ENCODE measurements at places on chromosomes 1 and 21. TPM values are rescaled to one million over a fixed set of nuclear protein-coding genes. Genes with fewer than 3 reads are reported as not detected.
A peak's percentile ranks its signal among the peaks of the same experiment; 100 is the strongest.

NHLH1 gene
- not detected for total RNA-seq

TEKT2 gene
- total RNA-seq: not detected

NUP210L gene
- total RNA-seq: not detected

AIM2 gene
- not detected for total RNA-seq

PROK1 gene
- total RNA-seq: not detected

ANKRD34A gene
- not detected for total RNA-seq

GLMP gene
- 79.0 TPM for total RNA-seq

DNA sequence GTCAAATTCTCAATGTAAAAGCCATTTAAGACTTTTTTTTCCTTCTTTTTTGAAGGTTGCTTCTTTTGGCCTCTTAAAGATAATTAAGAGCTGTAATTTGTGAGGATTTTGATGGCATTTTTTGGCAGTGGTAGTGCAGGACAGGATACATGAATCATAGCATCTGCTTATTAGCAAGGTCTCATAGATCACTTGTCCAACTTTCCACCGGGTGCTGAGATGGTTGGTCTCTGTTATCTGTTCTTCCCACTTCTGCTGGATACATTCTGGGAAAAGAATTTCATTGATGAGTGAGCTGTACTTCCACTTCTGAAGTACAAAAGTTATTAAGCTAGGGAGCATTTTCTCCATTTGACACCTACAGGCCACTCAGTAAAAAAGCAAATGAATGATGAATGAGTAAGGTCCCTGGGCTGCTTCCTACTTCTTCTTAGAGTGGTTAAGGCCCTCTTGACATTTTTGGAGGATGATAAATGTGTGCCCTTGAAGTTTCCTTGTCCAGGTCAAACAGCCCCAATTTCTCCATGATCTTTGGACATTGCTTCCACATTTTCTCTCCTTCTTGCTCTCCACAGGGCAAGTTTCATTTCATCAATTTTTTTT, 100.6 kb downstream of the ROR1 start:
- DNase-seq: no peak

DNA sequence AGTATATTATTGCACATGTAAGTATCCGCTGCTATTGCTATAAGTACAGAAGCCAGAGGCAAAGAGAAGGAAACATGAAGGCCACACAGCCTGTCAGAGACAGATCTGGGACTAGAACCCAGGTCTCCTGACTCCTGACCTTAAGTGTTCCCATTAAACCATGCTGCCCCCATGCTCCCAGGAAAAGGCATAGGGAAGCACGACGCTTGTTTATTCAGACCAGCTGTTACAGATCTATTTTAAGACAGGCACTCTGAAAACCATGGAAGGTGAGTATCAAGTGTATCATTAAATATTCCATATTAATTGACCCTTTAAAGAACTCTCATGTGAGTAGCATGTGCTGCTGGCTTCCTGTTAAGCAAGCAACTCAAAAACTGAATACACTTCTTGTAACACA, 11.4 kb downstream of the VAV3 start:
- no peak for DNase-seq

DNA sequence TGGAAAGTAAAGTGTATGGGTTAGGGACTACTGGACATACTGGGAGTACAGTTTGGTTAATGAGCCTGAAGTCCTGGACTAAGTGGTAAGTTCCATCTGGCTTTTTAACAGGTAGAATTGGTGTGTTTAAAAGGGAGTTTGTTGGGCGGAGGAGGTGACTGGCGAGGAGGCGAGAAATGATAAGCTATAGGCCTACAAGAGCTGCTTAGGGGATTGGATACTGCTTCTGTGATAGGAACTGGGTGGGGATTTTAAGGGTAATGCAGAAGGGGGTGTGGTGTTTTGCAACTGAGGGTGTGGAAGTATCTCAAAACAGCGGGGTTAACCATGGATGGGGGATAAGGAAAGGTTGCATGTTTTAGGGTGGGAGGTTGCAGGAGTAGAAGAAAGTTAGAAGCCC, 3.5 kb downstream of the ERVH48-1 start:
- no peak for DNase-seq

DNA sequence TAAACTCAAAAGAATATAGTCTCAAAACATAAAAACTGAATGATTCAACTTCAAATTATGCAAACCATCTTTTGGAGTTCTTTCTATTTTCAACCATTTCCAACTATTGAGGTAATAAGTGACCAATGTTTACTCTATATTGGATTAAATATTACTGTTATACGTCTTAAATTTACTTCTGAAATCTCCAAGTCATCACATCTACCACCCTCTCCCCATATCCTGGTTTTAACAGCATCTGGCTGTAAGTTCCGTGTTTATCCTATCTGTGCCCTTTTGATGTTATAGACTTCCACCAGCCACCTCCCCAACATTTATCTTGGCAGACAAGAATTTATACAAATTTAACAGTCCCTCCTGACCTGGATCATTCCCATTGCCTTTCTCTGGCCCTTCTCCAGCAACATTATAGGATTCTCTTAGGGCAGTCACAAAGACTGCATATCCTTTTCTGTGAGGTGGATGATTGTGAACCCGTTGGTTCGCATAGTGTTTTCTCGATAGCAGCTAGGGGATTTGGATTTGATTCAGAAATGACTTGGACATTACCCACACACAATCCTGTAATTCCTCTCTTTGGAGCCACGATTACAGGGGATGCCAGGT, 313.4 kb upstream of the FMN2 start:
- DNase-seq: no peak

GRCh38 chr1:119379117-119379516, 10.5 kb downstream of the HAO2 start:
- DNase-seq: no peak

DNA sequence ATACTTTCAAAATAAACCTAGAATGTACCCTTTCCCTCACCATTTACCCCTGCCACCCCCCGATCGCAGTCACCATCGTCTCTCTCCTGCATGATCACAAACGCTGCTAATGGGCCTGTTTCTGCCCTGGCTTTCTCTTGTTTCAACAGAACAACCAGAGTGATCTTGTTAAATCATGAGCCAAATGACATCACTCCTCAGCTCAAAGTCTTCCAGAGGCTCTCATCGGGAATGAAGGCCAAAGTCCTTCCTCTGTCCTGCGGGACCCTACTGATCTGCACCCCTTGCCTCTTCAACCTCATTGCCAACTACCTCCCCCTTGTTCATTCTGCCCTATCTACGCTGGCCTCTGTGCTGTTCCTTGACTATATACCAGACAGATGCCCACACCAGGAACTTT, 39.4 kb upstream of the PTGFRN start:
- no peak for DNase-seq

DNA sequence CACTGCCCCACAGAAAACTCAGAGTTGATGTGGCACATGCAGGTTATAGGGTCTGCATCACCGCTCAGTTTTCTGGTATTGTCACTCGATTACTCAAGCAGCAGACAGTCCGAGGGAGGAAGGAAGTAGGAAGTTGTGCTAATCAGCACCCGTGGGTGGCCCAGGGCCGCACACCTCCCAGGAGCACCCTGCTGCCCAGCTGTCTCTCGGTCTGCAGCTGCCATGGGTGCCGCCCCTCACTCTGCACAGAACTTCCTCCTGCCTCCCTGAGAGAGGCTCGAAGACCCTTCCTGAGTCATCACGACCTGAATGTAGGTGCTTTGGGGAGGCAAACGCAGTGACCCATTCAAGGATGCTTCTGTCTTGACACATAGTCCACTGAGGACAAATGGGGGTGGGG, 4.2 kb upstream of the TFF3 start:
- DNase-seq: no peak

- peak; percentile 59 for DNase-seq
These were observed 18.4 kb upstream of the RPL11 start for GRCh38 chr1:23673086-23673813.

- DNase-seq: no peak
These were observed 7.8 kb downstream of the TNFRSF18 start for GRCh38 chr1:1198423-1199140.

GRCh38 chr1:94793296-94793656, 26.9 kb upstream of the SLC44A3 start:
- DNase-seq: no peak

- peak; percentile 37 for DNase-seq
These were observed 182.4 kb downstream of the DISC1 start for GRCh38 chr1:231808990-231809389.

DNA sequence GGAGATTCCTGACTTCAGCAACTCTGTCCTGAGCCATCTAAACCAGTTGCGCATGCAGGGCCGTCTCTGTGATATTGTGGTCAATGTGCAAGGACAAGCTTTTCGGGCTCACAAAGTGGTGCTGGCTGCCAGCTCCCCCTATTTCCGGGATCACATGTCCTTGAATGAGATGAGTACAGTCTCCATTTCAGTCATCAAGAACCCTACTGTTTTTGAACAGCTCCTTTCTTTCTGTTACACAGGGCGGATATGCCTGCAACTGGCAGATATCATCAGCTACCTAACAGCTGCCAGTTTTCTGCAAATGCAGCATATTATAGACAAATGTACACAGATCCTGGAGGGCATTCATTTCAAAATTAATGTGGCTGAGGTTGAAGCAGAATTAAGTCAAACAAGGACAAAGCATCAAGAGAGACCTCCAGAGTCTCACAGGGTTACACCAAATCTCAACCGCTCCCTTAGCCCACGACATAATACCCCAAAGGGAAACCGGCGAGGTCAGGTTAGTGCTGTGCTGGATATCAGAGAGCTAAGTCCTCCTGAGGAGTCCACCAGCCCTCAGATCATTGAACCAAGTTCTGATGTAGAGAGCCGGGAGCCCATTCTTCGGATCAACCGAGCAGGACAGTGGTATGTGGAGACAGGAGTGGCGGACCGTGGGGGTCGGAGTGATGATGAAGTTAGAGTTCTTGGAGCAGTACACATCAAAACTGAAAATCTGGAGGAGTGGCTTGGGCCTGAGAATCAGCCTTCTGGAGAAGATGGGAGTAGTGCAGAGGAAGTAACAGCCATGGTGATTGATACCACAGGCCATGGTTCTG, 2.3 kb downstream of the ZBTB37 start:
- DNase-seq: no peak

GRCh38 chr1:22341791-22342605, 109.7 kb upstream of the ZBTB40 start:
- DNase-seq: no peak

GRCh38 chr1:222813866-222814535, 838 bp upstream of the DISP1 start:
- no peak for DNase-seq

DNA sequence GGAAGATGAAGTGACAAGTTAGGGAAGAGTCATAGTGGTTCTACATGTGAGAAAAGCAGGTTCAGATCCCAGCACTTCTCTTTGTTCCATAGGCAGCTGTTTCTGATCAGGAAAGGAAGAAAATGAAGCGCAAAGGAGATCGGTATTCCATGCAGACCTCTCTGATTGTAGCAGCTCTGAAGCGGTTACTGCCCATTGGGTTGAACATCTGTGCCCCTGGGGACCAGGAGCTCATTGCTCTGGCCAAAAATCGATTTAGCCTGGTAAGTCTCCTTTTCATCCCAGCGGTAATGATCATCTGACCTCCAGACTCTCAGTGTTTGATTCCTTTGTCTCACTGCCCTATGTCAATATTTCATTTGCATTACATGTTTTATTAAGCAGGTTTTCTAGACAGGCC, 173.6 kb downstream of the ZP4 start:
- DNase-seq: no peak

- no peak for DNase-seq
These were observed 106.5 kb upstream of the SLC44A3 start for GRCh38 chr1:94713472-94714141.

DNA sequence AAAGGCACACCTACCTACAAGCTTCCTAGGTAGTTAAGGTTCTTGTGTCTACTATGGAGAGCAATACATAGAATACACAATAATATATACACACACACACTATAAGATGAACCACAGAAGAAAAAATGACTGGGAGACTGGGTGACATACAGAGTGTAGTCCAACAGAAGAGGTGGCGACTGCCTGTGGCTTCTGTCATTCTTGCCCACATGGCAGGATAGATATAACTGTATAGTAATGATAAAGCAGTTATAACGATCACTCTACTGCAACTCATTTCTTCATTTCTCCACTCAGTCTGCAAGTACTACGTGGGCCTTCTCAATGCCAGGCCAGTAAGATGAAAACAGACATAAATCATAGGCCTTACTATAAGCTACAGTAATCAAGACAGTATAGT, 113.8 kb upstream of the EDN2 start:
- DNase-seq: no peak

GRCh38 chr1:54257346-54257620, 57.3 kb downstream of the MRPL37 start:
- no peak for DNase-seq

- no peak for DNase-seq
These were observed 12.2 kb downstream of the TGFB2 start for GRCh38 chr1:218357211-218357892.

All from Caki2 (cell line).